ENCODE measurements at places on chromosomes 7 and 10.
A peak's percentile ranks its signal among the peaks of the same experiment; 100 is the strongest.

DNA sequence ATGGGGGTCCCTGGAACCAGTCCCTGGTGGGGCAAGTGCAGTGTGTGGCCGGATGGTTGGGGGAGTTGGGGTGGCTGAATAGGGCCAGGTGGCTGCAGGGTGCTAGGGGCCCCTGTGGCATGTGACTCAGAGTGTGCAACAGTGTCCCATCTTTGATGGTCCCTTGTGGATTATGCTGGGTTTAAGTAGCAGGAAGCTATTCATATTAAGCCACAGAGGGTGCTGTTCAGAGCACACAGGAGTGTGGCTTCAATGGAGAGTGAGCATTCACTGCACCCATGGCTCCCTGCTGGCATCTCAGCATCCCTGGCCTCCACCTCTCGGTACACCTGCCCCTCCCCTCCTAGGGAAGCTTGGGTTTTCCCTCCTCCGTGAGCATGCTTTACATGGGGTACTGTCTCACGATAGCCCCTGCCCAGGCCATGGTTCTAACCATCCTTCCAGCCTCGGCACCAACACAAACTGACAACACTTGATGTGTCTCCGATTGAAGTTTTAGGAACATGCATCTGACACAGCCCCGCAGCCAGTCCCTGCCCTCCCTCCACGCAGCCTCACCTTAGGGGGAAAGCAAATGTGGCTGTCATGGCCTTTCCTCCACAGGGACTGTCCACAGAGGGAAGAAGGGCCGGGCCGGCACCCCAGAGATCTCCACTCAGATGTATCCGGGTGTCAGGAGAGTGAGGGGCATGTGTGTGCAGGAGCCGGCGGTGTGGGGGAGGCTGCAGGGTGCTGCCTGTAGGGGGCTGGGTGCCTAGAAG lies 30.4 kb upstream of the PPIF start:
- no peak for DNase-seq

GRCh38 chr7:66634816-66635215 lies 6.1 kb downstream of the KCTD7 start:
- DNase-seq = no peak

- DNase-seq = no peak
Measured at GRCh38 chr7:21868576-21868850, 77.2 kb downstream of the CDCA7L start.

- DNase-seq = no peak
Measured at GRCh38 chr10:75431180-75432111, at the start of gene LRMDA. TSS of gene LRMDA (plus strand) at chr10:75431624.

- peak; percentile 10 for DNase-seq
Measured at GRCh38 chr7:144437370-144438191, 34.1 kb upstream of the NOBOX start.

GRCh38 chr7:131454498-131454897 lies 101.9 kb downstream of the PODXL start:
- DNase-seq = no peak

DNA sequence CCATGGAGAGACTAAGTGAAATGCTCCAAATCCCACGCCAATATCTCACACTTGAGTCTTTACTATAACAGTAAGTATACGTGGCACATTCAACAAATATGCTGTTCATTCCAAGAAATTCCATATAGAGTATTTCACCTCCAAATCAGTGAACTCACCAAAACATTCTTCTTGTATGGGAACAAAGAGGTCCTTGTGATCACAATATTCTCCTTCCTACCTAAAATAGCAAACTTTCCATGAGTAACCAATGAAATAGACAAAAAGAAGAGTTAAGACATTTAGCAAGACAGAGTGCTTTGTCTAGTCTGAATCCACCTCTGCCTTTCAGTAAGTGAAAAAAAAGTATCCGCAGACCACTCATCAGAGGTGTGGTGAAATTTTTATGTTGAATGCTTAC lies 77.3 kb upstream of the NXPH1 start:
- DNase-seq = no peak

- DNase-seq = no peak
Measured at GRCh38 chr7:3533040-3533439, 232.0 kb downstream of the SDK1 start.

GRCh38 chr10:3972460-3973301 lies 187.7 kb upstream of the KLF6 start:
- DNase-seq = no peak

DNA sequence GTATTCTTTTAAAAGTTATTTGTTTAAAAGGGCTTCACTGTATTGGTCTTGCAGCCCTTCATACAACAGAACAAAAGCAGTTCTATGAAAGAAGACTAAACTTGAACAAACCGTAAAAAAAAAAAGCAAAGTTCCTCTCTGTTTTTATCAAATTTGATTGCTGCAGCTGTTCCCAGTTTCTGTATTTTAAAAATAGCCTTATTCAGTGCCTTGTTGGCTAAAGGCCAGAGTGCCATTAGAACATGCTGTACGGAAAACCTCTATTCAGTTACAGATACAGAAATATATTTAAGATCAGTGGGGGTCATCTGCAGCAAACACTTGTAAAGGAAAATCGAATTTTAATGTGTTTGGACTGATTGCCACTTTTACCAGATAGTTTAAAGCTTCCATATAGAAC lies 207.8 kb upstream of the ETV1 start:
- DNase-seq = no peak

- DNase-seq = no peak
Measured at GRCh38 chr10:91987397-91988037, 63.9 kb downstream of the BTAF1 start.

- DNase-seq = no peak
Measured at GRCh38 chr10:72509941-72510340, 115.9 kb downstream of the MICU1 start.

DNA sequence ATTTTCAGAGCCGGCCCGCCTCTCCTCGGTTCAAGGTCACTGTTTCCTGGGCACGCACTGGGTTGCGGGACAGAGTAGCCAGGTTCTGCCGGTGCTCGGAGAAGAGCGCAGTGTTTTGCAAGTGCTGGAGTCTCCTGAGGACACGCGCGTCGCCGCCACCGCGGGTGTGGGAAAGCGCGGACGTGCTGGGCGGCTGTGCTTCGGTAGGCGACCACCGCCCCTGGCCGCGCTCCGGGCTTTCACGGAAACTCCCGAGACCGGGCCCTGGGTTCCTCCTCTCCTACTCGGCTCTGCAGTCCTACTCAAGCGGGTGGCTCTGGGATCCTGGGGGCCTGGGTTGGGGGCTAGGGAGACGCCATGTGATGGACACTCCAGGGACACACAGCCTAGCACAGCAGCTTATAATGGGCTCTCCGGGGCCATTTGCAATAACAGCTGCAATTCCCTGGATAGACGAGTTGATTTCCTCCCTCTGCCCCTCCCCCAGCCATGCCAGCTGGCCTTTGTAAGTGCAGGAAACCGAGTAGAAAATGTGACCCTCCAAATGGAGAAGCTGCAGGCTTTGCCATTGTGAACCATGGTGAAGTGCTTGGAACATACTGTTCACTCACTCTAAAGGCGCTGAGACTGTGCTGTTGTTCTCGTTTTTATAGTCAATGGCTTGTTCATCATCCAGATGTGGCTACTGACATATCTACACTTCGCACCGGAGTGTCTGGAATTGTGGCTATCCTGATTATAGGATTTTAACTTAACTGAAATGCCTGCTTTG lies 2.1 kb downstream of the FRAT1 start:
- DNase-seq = no peak

DNA sequence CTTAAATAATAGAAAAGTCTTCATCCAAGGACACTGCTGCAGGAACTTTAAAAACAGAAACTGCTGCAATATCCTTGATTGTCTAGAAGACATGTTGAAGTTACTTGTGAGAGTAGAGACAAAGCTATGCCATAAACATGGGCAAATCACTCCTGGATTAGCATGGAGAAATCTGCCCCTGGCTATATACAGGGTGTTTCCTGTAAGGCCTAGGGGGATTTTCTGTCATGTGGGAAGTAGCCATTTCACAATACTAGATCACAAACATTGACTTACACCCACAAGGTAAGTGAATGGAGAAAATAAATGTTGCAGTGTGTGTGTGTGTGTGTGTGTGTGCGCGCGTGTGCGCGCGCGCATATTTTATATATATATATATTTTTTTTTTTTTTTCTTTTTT lies 35.2 kb upstream of the PDK4 start:
- no peak for DNase-seq

DNA sequence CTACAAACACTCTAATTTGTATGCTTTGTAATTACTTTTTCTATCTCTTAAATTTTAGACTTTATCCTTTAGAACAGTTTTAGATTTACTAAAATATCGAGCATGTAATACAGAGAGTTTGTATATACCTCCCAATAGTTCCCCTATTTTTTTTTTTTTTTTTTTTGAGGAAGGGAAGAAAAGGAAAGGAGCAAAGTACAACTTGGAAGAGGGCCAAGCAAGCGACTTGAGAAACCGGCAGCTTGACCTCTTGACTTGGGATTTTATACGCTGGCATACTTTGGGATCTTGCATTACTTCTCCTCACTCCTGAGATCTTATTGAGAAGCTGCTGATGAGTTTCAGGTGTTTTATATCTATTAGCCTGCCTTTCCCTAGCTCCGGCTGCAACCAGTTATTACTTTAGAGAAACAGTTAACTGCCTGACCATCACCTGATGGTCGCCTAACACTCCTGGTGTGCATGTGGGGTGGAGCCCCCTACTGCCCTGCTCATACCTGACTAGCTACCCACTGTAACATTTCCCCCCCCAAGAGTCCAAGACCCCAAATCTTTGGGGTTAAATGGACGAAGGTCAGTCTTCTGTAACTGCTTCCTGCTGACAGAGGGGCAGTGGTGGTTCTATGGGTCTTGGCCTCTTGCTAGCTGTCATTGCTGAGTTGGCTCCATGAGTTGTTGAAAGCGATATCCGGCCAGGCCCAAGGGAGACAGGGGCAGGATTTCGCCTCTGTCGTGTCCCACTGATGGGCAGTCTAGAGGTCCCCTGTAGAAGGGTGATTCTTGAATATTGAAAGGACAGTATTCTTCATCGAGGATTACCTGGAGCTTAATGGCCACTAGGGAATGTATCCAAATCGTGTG lies 28.5 kb downstream of the MKLN1 start:
- DNase-seq = no peak

DNA sequence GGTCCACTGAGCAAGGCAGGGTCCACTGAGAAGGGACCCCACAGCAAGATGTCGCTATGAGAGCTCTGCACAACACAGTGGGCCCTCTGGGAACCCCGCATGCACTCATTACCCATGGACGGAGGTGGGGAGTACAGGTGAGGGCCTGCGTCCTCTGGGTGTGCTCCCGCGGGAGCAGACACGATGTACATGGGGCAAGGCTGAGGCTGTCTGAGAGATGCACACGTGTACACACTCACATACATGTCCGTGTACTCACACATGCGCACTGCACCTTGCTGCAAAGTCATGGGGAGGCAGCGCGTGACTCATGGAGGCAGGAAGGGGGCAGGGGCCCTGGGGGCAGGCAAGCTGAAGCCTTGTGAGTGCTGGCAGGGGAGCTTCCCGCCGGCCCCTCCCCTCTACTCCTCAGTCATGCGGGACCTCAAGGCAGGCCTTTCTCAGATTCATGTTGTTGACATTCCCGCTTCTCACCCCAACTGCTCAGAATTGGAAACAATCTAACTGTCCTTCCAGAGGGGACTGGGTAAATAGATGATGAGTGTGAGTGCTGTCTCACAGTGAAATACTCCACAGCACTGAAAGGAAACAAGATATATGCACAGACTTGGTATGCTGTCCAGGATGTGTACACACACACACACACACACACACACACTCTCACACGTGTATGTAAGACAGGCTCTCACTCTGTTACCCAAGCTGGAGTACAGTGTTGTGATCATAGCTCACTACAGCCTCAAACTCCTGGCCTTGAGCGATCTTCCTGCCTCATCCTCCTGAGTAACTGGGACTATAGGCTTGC lies 40.0 kb downstream of the GOLGA7B start:
- DNase-seq = no peak

DNA sequence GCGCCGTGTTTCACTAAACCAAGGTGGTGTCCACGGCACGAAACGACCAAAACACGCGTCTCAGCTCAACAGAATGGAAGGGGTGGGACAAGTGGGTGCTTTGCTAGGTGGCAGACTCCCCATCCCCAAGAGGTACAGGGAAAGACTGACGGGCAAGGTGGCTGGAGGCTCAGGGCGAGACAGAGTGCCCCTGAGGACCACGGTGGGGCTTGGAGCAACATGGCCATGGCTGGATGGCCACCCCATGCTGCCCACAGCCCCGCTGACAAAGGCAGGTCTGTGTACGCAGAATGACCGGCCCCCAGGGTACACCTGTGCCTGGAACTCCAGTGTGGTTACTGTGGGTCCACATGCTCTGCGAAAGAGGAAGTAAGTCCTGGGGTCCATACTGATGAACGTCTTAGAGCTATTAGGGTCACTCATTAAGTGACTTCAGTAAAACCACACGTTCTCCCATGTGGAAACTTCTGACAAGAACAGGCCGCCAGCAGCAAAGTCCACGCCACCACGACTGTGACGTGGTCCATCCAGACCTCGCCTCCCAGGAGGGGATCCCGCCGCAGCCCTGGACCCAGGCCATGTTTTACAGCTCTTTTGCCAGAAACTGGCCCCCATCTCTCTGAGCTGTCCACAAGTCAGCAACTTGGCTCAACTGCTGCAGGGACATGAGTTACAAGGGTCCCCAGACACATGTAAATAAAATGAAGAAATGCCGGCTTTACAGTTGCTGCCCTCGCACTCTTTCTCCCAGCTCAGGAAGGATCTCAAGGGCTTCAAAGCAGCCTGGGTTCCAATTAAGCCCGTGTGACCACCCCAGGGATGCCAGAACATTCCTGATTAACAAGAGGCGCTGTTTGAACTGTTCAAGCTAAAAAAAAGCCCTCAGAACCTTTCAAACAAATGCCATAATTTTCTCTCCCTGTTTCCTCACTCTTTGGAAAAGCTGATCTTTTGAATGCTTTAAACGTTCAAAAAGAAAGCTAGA lies 66.8 kb downstream of the MAD1L1 start:
- DNase-seq = no peak

GRCh38 chr10:101014966-101015581 lies 15.5 kb downstream of the LZTS2 start:
- no peak for DNase-seq

DNA sequence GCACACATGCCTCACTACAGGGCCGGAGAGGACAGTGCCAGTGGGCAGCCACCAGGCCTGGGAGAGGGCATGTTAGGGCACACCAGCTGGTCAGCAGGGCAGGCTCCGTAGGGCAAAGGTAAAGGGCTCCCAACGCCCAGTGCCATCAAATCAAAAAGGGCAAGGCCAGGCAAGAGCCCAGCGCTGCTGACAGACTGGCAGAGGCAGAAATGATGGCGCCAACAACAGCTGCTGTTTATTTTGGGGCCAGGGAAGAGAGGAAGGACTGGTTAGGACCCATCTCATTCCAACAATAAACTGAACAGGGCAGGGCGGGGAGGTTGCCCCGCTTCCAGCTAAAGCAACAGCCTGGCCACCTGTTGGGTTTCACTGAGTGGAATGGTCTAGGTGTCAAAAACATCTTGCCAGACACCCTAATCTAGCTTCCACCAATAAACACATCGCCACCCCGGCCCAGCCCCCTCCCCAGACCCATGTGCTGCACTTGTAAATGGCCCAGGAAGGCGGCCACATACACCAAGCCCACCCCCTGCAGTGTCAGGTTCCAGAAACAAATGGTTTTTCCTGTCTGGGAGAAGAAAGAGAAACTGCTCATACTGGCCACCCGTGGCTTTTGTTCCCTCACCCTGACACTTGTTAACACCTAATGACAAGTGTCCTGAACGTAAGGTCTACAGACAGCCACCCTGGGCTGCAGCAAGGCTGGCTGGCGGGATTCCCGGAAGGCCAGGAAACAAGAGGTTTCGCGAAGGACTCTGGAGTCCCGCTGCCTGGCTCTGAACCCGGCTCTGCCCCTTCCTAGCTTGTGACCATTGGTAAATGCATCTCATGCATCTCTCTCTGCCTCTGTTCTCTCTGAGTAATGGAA lies 15.3 kb downstream of the SH3PXD2A start:
- DNase-seq = no peak

- DNase-seq = no peak
Measured at GRCh38 chr10:77932016-77932715, 5.6 kb upstream of the DLG5 start.
